ENCODE measurements at places on chromosomes 6 and 20.

DNA sequence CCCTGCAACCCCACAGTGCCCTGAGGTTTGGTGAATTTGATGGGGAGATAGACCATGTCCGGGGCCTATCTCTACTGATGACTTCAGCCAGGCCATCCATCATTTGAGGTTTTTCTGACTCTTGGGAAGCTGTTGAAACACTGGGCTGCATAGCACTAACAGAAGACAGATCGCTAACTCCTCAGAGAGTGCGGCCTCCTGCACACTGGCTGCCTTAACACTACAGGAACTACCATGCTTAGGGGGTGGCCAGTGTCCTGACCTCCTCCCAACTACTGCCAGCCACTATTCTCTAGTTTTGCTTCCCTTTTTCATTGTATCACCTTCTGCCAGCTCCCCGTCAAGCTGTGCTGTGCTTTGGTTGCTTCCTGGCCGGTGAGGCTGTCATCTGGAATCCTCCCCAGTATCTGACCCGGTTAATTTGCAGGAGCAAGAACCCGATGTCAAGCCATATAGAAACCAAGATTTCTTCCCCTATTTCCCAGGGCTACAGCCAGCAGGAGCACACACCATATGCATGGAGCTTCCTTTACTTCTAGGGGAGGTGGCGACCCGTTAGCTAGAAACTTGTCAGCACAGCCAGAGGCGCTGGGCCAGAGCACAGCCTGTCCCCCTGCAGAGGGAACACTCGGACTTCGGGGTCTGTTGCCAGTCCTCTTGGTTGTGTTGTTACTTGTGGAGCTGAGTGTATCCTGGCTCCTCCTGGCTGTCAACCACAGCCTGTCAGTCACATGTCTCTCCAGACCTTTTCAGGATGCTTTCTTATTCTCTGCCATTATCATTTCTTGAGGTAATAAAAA lies 57.3 kb upstream of the TRAF3IP2 start:
- no peak for DNase-seq

- DNase-seq = no peak
Measured at GRCh38 chr20:33560026-33560425, 70.1 kb downstream of the CBFA2T2 start.

GRCh38 chr20:9503526-9504245 lies 10.7 kb upstream of the LAMP5 start:
- DNase-seq = no peak

DNA sequence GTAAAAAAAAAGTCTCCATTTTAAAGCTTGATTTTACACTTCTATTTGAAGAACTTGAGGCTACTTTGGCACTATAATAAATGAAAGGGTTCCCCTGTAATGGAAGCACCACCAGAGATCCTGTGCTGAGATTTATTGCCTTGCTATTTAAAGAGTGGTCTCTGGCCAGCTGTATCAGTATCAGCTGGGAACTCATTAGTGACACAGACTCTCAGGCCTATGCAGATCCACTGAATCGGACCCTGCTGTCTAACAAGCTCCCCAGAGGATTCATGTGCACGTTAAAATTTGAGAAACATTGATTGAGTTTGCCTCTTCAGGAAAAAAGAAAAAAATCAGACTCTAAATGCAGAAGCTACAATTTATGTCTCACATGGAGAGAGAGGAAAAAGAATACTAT lies 299.9 kb upstream of the BMP2 start:
- DNase-seq = no peak

GRCh38 chr6:149962461-149963211 lies 1.1 kb upstream of the ULBP1 start:
- no peak for DNase-seq

GRCh38 chr6:33851959-33852358 lies 48.2 kb upstream of the MLN start:
- DNase-seq = no peak

GRCh38 chr6:35428421-35429149 lies 23.6 kb upstream of the FANCE start:
- no peak for DNase-seq

GRCh38 chr6:122200440-122200839 lies 199.0 kb upstream of the HSF2 start:
- no peak for DNase-seq

GRCh38 chr20:46349742-46350056 lies 41.4 kb upstream of the CDH22 start:
- no peak for DNase-seq

- DNase-seq = no peak
Measured at GRCh38 chr20:44034965-44035635, 120.4 kb downstream of the TOX2 start.

DNA sequence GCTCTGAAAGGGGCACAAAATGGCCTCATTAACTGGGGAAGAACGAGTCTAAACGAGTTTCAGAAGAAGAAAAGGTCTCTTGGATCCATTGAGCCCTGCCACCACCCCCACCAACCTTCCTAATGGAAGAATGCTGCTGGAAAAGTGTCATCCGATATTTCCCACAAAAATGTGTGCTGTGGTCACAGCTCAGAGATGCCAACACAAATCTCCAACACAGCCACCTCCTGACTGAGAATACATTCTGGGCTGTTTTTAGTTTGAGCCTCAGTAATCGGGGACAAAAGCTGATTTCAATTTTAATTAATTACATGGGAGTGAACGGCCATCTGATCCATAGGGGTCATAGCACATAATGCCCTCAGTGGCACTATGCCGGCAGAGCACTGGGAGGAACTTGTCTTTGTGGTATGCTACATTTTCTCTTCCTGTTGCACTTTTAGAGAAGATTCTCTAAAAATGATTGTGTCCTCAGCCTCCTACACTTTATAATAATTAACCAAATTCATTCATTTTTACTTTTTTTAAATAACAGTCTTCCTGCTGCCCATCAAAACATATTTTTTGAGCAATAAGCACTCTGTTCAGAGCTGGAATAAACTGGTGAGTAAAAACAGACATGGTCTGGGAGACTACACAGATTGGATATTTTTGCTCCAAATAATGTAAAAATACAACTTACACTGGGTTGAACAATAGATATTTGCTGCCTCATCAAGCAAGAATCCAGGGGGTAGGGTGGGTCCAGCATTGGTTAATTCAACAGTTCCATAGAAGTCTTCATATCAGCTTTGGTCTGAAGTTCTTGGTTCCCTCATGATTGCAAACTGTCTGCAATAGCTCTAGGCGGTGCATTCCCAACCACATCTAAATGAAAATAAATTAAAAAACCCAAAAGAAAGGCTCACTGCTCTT lies 143.6 kb upstream of the TMEM170B start:
- no peak for DNase-seq

DNA sequence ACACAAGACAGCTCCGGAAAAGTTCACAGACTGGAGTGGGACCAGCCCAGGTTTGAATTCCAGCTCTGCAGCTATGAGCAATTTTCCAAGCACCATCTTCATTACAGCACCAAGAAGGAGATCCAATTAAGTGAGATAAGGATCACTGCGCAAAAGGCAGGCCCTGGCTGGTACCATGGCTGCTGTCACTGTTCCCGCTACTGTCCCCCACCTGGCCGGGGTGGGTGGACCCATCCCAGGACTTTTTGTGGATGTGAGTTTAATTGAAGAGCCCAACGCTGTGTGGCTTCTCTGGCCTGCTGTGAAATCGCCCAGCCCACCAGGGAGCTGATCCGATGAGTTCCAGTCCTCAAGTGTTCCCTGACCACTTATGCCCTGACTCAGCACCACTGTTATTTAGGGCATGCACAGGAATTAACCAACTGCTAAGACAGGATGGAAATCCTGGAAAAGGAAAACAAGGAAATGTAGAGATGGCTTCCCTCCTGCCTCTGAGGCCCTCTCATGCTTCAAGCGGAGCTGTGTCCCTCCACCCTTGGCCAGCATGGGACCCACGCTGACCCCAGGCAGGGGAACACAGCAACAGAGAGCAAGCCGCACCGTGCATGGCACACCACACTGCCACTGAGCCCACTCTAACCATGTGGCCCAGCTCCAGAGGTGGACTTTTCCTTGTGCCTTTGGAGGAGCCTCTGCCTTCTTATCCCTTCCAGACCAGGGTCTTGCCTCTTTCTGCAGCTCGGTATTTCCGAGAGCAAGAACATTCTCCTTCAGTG lies 150.0 kb upstream of the CST7 start:
- DNase-seq = no peak

Measured in activated CD4-positive, CD25-positive, alpha-beta regulatory T cell (primary cell).